ENCODE measurements at places on chromosomes 5 and 9. TPM values are rescaled to one million over a fixed set of nuclear protein-coding genes. Genes with fewer than 3 reads are reported as not detected.

Gene TXNDC8
- not detected for total RNA-seq

Gene TAL2
- not detected for total RNA-seq

Gene CATSPER3
- total RNA-seq, result under 0.01 TPM

Gene ORM2
- total RNA-seq, result not detected

Gene NR2F1-AS1
- total RNA-seq, result 33.6 TPM

Gene WDR38
- not detected for total RNA-seq

Gene ZER1
- total RNA-seq, result 16.7 TPM

Gene IL5
- not detected for total RNA-seq

Gene NEURL1B
- 6.1 TPM for total RNA-seq

Measured in fibroblast of lung (primary cell).